Fibroblast of lung (primary cell): ENCODE measurements at places on chromosomes 3 and 15. TPM values are rescaled to one million over a fixed set of nuclear protein-coding genes. Genes with fewer than 3 reads are reported as not detected.

- H3K4me3 ChIP-seq, result no peak overlapping the region
- H3K27me3 ChIP-seq, result no peaks in the 10 kb centered on the region
- H3K4me1 ChIP-seq, result peaks cover 11% of the 10 kb centered on the region
- H3K27ac ChIP-seq, result no peak overlapping the region
- H3K36me3 ChIP-seq, result no peaks in the 10 kb centered on the region
- no peak for DNase-seq
These were observed 23.2 kb downstream of the CCR9 start for GRCh38 chr3:45909542-45909941.

The IL17RB gene
- total RNA-seq, result 0.26 and 0.33 TPM in 2 replicates

DNA sequence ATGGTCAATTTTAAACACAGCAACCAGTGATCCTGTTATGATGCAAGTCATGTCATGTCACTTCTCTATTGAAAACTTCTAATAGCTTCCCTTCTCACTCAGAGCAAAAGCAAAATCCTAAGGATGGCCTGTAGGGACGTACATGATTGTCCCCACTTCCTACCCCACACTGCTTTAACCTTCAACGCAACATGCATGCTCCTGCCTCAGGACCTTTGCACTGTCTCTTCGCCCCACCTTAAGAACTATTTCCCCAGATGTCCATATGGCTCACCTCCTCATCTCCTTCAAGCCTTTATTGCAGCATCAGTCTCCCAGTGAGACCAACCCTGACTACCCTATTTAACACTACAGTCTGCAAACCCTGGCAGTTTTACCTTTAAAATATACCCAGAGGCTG is 214.1 kb upstream of the CHRM5 start:
- no peak for DNase-seq
- no peak overlapping the region for H3K27ac ChIP-seq
- peaks cover 3% of the 10 kb centered on the region for H3K27me3 ChIP-seq
- no peak overlapping the region for H3K4me3 ChIP-seq
- no peaks in the 10 kb centered on the region for H3K36me3 ChIP-seq

DNA sequence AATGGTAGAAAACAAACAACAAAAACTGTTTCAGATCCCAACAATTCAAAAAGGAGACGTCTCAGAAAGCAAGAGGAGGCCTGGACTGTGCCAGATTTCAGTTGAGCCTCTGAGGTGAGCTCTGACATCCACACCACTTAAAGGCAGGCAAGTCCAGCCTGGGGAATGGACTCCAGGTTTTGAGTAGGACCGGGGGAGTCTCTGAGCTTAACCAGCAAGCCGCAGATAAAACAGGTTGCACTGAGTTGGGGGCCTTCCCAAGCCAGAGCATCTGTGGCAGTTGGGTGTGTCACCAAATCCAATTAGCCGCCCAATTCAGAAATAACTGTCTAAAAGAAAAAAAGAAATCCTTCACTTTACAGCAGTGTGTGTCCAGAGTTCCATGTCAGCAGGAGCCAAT is 54.7 kb downstream of the OXNAD1 start:
- no peak for DNase-seq
- no peak overlapping the region for H3K4me3 ChIP-seq
- H3K4me1 ChIP-seq, result no peaks in the 10 kb centered on the region
- no peaks in the 10 kb centered on the region for H3K27me3 ChIP-seq
- H3K27ac ChIP-seq, result no peak overlapping the region

DNA sequence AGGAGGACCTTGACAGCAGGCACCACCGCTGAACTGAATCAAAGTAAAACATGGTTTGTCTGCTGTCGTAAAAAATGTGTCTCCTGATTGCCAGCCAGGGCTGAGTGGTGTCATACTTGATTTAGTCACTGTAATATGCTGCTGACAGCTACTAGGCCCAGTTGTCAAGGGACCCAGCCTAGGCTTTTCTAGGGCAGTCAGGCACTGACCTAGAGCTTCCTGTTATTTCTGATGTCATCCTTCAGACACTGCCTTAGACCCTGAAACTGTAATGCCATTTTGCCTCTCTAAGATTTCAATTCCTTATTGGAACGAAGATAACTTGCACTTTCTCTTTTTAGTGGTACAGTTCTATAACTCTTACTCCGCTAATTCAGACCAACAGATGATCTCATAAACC is 2.6 kb upstream of the MRPL3 start:
- no peak overlapping the region for H3K27ac ChIP-seq
- no peaks in the 10 kb centered on the region for H3K27me3 ChIP-seq
- H3K4me3 ChIP-seq, result no peak overlapping the region
- no peak for DNase-seq
- no peaks in the 10 kb centered on the region for H3K36me3 ChIP-seq

The LRRC28 gene
- total RNA-seq, result 10.0 and 20.1 TPM in 2 replicates

- no peaks in the 10 kb centered on the region for H3K4me1 ChIP-seq
- H3K4me3 ChIP-seq, result no peak overlapping the region
- H3K27ac ChIP-seq, result no peak overlapping the region
- peak; percentile 67 for DNase-seq
- H3K36me3 ChIP-seq, result peaks cover 2% of the 10 kb centered on the region
- no peaks in the 10 kb centered on the region for H3K27me3 ChIP-seq
These were observed 39.5 kb downstream of the USP8 start for GRCh38 chr15:50463423-50464358.
